ENCODE measurements at places on chromosomes 13 and 19. TPM values are rescaled to one million over a fixed set of nuclear protein-coding genes. Genes with fewer than 3 reads are reported as not detected.
A peak's percentile ranks its signal among the peaks of the same experiment; 100 is the strongest.

DNA sequence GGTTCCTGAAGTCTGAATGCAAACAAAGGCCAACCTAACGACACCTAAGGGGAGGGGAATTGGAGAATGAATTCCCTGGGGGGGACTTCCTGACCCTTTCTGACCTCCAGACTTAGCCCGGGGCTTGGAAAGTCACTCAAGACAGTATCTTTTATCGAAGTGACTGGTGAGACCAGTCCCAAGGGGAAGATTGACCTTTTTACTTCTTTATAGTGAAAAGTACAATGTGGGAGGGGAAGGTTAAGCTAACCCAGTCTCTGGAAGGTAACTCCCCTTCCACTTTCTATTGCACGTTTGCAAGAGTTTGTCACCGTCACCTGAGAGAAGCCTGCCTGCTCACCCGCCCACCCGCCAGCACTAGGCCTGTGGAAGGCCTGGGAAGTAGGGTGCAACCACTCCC is 111.9 kb downstream of the EFNB2 start:
- no peak for DNase-seq

CEACAM7 gene
- total RNA-seq = not detected

PRTN3 gene
- not detected for total RNA-seq

IGLON5 gene
- total RNA-seq = 3.0 TPM

GRCh38 chr13:102441085-102441484 is 39.2 kb upstream of the FGF14 start:
- no peak for DNase-seq

GRCh38 chr19:14073925-14074838 is 1.6 kb downstream of the MISP3 start:
- no peak for DNase-seq

DNA sequence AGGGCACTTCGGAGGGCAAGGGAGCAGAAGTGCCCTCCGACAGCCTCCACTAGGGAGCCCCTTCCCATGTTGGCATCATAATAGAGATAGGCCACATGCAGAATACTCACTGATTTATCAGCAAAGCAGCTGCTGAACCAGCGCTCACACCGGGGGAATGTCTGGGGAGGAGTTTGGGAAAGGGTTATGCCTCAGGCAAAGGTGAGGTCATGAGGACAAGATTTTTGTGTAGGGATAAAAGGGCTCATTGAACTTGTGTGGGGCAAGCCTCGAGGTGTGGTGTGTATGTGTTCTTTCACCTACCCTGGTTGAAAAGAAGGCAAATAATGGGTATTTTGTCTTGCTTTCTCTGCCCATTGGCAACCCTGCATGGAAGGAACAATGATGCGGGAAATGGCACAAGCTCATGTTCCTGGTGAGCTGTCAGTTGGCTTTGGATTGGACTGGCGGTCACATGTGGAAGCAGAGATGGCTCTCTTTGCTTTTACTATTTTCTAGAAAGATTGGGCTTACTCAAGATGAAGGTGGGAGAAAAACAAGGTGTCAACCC is 39.1 kb upstream of the SLC7A9 start:
- DNase-seq = no peak

MPHOSPH8 gene
- 31.2 TPM for total RNA-seq

DNA sequence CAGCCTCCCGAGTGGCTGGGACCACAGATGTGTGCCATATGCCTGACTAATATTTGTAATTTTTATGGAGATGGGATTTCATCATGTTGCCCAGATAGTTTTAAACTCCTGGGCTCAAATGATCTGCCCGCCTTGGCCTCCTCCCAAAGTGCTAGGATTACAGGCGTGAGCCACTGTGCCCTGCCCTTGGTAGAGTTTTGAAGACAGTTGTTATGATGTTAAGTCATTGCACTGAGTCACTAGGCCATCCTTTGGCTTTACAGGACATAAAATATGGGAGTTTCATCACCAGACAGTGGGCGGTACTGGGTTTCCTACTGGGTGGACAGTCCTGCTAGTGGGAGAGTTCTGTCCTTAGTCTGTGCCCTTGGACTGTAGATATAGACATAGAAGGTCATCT is 282.5 kb downstream of the ATP8A2 start:
- DNase-seq = no peak

DNA sequence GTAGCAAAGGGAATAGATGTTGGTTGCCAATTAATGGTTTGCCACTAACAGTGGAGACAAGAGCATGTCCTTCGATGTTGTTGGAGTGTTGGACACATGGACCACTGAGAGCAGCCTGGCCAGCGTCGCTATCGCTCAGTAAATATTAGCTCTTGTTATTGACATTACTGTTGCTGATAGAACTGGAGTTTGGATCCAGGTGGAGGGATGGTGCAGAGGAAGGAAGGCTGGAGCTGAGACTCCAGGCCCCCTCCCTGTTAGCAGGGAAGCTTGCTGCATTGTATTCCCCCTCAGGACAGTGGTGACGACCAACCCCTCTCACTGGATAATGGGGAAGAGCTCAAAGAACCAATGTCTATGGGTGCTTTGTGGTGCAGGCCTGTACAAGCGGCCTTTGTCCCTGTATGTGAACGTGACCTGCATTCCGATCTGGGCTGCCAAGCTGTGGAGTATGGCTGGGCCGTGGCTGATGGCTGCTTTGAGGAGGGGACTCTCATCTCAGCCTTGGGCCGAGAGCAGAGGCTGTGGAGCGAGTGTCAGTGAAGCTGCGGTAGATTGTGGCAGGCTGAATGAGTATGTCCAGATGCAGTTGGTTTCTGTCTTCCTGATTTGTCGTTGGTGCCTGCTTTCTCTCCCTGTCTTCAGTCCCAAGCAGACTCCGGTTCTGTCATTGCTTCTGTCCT is 7.0 kb downstream of the CLASRP start:
- peak; percentile 73 for DNase-seq

GRCh38 chr19:34504809-34505291 is 23.3 kb downstream of the WTIP start:
- DNase-seq = no peak

DNA sequence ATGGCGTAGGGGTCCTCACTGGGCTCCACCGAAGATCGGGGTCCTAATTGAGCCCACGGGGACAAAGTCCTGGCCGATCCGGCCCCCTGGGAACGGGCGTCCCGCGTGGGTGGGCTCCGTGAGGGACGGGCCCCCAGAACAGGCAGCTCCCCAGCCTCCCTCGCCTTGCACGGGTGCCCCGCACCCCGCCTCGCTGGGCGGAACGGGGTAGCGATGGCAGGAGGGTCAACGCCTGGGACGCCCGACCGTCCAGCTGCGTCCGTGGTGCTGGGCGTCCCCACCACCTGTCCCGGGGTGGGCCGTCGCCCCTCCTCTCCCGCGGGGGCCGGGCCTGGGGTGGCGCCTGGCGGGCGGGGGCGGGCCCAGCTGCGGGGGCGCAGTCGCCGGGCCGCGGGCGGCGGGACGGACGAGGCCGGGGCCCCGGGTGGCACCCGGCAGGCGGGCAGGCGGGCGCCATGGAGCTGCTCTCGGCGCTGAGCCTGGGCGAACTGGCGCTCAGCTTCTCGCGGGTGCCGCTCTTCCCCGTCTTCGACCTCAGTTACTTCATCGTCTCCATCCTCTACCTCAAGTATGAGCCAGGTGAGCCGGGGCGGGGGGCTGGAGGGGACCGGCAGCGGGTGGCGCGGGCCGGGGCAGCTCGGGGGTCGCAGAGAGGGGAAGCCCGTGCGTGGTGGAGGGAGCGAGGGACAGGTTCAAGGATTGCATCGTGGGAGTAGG is at the start of gene TMEM38A:
Gene TMEM38A, plus strand, starts transcription at position 377 of the 717 bp plus-strand sequence. Its CDS starts 79 bp downstream, at position 456.
- DNase-seq = peak; percentile 16

- DNase-seq = no peak
Observed at GRCh38 chr13:22112956-22113745, 442.3 kb downstream of the FGF9 start.

GRCh38 chr13:25890671-25891212 is 161.1 kb downstream of the SHISA2 start:
- no peak for DNase-seq

DNA sequence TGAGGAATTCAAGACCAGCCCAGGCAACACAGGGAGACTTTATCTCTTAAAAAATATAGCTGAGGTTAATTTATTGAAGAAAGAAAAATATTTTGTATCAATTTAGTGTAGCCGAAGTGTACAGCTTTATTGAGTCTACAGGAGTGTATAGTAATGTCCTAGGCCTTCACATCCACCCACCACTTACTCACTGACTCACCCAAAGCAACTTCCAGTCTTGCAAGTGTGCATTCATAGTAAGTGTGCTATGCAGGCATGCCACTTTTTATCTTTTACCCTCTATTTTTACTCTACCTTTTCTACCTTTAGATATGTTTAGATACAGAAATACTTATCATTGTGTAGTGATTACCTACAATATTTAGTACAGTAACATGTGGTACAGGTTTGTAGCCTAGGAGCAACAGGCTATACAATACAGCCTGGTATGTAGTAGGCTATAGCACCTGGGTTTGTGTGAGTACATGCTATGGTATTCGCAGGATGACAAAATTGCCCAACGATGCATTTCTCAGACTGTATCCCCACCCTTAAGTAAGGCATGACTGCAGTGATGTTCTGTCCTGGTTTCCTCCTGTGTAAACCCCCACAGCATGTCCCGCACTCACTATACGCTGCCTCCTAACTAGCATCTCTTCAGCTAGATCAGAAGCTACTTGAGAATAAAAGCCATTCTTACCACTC is 15.3 kb upstream of the ATP12A start:
- DNase-seq = no peak

KLK14 gene
- total RNA-seq = not detected

GRCh38 chr19:56112313-56112709 is 8.8 kb downstream of the ZNF787 start:
- no peak for DNase-seq

GRCh38 chr19:4555657-4556561 is 3.6 kb downstream of the SEMA6B start:
- DNase-seq = no peak
